ENCODE measurements at places on chromosomes 2 and 18. TPM values are rescaled to one million over a fixed set of nuclear protein-coding genes. Genes with fewer than 3 reads are reported as not detected.

- no peaks in the 10 kb centered on the region for H3K36me3 ChIP-seq
- no peaks in the 10 kb centered on the region for H3K27me3 ChIP-seq
- no peak overlapping the region for H3K27ac ChIP-seq
- DNase-seq, result no peak
- H3K4me1 ChIP-seq, result no peaks in the 10 kb centered on the region
- H3K4me3 ChIP-seq, result no peak overlapping the region
Measured at GRCh38 chr2:33392366-33392765, 84.1 kb upstream of the RASGRP3 start.

GRCh38 chr2:201465524-201465971, 14.0 kb downstream of the STRADB start:
- H3K4me3 ChIP-seq, result no peak overlapping the region
- no peaks in the 10 kb centered on the region for H3K36me3 ChIP-seq
- H3K27ac ChIP-seq, result peak overlapping the region; percentile 62
- peaks cover 17% of the 10 kb centered on the region for H3K4me1 ChIP-seq
- peak; percentile 15 for DNase-seq

GRCh38 chr2:8432706-8433336, 249.0 kb upstream of the ID2 start:
- no peak overlapping the region for H3K27ac ChIP-seq
- H3K4me3 ChIP-seq, result no peak overlapping the region
- H3K36me3 ChIP-seq, result no peaks in the 10 kb centered on the region
- no peak for DNase-seq

GRCh38 chr2:236526455-236527158, 43.0 kb upstream of the ACKR3 start:
- DNase-seq, result peak; percentile 25
- no peaks in the 10 kb centered on the region for H3K4me1 ChIP-seq
- no peak overlapping the region for H3K4me3 ChIP-seq
- no peaks in the 10 kb centered on the region for H3K36me3 ChIP-seq
- H3K27ac ChIP-seq, result no peak overlapping the region
- no peaks in the 10 kb centered on the region for H3K27me3 ChIP-seq

GRCh38 chr2:23698721-23699579, 228.0 kb downstream of the ATAD2B start:
- peaks cover 16% of the 10 kb centered on the region for H3K4me1 ChIP-seq
- peaks cover 4% of the 10 kb centered on the region for H3K36me3 ChIP-seq
- H3K4me3 ChIP-seq, result no peak overlapping the region
- H3K27ac ChIP-seq, result no peak overlapping the region
- no peaks in the 10 kb centered on the region for H3K27me3 ChIP-seq

- no peaks in the 10 kb centered on the region for H3K36me3 ChIP-seq
- H3K4me3 ChIP-seq, result no peak overlapping the region
- no peak for DNase-seq
- no peaks in the 10 kb centered on the region for H3K27me3 ChIP-seq
- H3K4me1 ChIP-seq, result peaks cover 4% of the 10 kb centered on the region
Measured at GRCh38 chr2:65551528-65551927, 119.1 kb upstream of the SPRED2 start.

DNA sequence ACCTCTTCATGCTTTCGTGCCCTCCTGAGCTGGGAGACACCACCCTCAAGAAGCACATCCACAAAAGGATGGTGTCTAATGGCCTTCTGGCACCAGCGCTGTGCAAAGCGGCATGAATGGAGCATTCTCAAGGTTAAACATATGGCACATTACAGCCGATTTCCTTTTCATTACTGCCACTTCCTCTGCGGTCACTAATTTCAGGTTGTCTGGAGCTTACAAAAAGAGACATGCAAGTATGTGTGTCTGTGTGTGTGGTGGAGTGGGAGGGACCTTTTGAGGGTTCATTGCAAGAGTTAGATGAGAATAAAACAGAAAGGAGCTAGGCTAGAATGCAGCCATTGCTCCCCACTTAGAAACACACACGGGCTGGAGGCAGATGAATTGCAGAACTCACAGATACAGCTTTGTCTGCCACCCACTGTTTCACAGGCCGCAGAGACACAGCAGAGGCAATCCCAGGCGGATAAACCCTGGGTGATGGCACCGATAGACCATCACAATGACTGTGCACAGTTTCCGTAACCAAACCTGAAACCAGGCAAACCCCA, 76.0 kb downstream of the TGIF1 start:
- no peak overlapping the region for H3K27ac ChIP-seq
- H3K27me3 ChIP-seq, result peaks cover 2% of the 10 kb centered on the region
- DNase-seq, result peak; percentile 72
- H3K36me3 ChIP-seq, result no peaks in the 10 kb centered on the region
- no peaks in the 10 kb centered on the region for H3K4me1 ChIP-seq

DNA sequence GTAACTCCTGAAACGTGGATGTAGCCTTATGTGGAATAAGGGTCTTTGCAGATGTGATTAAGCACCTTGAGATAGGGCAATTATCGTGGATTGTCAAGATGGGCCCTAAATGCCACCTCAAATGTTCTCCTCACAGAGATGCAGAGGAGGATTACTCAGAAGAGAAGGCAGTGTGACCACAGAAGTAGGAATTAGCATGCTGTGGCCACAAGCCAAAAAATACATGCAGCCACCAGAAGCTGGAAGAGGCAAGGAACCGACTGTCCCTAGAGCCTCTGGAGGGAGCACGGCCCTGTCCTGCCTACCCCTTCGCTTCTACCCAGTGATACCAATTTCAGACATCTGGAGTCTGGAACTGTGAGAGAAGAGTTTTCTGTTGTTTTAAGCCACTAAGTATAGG, 47.3 kb upstream of the MGAT5 start:
- peaks cover 11% of the 10 kb centered on the region for H3K4me1 ChIP-seq
- H3K27me3 ChIP-seq, result no peaks in the 10 kb centered on the region
- no peak overlapping the region for H3K27ac ChIP-seq
- DNase-seq, result peak; percentile 78
- H3K4me3 ChIP-seq, result no peak overlapping the region

- no peak overlapping the region for H3K27ac ChIP-seq
- no peaks in the 10 kb centered on the region for H3K27me3 ChIP-seq
- H3K4me1 ChIP-seq, result no peaks in the 10 kb centered on the region
- DNase-seq, result no peak
- no peak overlapping the region for H3K4me3 ChIP-seq
Measured at GRCh38 chr2:160507464-160507863, 13.9 kb upstream of the RBMS1 start.

DNA sequence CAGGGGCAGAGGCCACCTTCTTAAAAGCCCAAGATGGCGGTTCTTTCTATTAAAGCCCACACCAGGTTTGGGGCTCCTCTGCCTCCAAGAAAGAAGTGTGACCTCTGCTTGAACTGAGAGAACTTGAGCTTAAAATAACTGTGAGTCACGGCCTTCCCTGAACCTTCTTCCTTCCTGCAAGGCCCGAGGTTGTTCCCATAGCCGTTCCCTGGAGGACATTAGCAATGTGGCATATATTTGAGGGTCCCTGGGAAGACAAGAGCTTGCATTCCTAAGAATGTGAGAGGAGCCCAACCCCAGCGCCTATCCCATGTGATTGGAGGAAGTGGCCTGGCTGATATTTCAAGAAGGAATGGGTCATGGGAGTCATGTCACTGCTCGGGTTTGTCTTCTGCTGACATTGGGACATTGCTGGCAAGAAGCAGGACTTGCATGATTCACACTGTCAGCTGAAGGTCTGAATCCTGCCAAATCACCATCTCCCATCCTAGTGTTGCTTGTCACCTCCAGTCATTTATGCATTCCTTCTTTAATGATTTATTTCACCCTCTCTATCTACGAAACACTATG, 168.1 kb downstream of the TRIB2 start:
- no peaks in the 10 kb centered on the region for H3K36me3 ChIP-seq
- peak overlapping the region; percentile 27 for H3K27ac ChIP-seq
- H3K27me3 ChIP-seq, result no peaks in the 10 kb centered on the region
- no peak overlapping the region for H3K4me3 ChIP-seq

- H3K27me3 ChIP-seq, result no peaks in the 10 kb centered on the region
- no peak overlapping the region for H3K4me3 ChIP-seq
- no peak for DNase-seq
- peaks cover 3% of the 10 kb centered on the region for H3K4me1 ChIP-seq
- no peaks in the 10 kb centered on the region for H3K36me3 ChIP-seq
Measured at GRCh38 chr2:145652036-145652435, 1132.1 kb upstream of the ZEB2 start.

GRCh38 chr2:149871091-149871885, 283.7 kb upstream of the MMADHC start:
- H3K27ac ChIP-seq, result no peak overlapping the region
- no peaks in the 10 kb centered on the region for H3K4me1 ChIP-seq
- no peaks in the 10 kb centered on the region for H3K36me3 ChIP-seq

GRCh38 chr2:188623995-188624643, 332.4 kb downstream of the GULP1 start:
- no peaks in the 10 kb centered on the region for H3K27me3 ChIP-seq
- H3K4me3 ChIP-seq, result no peak overlapping the region
- peaks cover 2% of the 10 kb centered on the region for H3K4me1 ChIP-seq

The SERPINB12 gene
- not detected for total RNA-seq

The CRYGC gene
- not detected for total RNA-seq

The ANKRD23 gene
- total RNA-seq, result 1.3 TPM

The CHRNG gene
- total RNA-seq, result not detected
